ENCODE measurements at places on chromosomes 6 and 20.
A peak's percentile ranks its signal among the peaks of the same experiment; 100 is the strongest.

- no peak for DNase-seq
These were observed 124.1 kb downstream of the GRIK2 start for GRCh38 chr6:101517632-101518031.

DNA sequence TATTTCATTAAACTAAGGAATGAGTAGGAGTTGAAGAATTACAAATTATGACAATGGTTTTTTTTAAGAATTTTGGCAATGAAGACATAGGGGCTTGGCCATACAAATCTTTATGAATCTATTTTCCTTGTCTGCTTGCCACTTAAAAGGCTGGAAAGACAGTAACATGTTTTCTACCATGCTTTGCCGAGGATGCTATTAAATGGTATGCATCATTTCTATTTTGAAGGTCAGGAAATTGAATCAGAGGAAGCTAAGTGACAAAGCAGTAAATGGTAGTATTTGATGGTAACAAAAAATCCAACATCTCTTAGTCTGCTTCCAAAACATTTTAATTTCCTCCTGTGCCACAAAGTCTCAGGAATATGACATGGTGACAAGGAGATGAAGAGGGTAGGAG lies 287.2 kb downstream of the RFPL4B start:
- no peak for DNase-seq

DNA sequence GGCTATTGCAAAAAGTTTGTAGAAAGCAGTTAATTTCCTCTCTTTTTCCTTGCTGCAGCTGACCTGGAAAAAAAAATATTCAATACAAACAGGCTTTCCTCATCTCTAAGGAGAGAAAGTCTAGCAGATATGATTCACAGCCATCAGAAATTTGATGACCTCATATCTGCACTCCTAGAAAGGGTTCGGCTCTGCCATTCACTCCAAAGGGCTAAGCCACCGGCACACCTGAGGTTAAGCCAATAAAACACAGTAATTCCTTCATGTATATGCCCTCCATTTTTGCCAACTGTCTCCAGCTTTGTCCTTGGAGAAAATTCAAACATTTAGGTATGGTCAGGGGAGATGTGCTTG lies 18.7 kb upstream of the LY86 start:
- DNase-seq: no peak

DNA sequence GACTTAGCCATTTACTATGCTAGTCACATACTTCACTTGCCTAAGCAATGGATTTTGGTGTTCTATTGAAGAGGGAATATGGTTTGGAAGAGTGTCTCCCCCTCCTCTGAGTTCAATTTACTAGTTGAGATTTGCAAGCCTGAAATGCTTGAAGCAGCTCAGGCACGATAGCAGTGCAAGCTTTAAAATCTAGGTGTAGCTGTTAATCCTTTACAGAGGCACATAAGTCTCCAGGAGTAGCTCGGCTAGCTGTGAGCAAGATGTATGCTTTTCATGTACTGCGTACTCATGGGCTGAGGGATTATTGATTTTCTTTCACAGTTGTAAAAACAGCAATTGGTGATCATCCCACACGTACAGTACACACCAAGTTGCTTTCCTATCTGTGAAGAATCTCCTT lies 726 bp downstream of the FLRT3 start:
- peak; percentile 56 for DNase-seq

- DNase-seq: peak; percentile 74
These were observed at the start of gene SLC4A11 for GRCh38 chr20:3239026-3239866. TSS of gene SLC4A11 (minus strand) at chr20:3239190. CDS start at chr20:3239137, 53 bp downstream.

DNA sequence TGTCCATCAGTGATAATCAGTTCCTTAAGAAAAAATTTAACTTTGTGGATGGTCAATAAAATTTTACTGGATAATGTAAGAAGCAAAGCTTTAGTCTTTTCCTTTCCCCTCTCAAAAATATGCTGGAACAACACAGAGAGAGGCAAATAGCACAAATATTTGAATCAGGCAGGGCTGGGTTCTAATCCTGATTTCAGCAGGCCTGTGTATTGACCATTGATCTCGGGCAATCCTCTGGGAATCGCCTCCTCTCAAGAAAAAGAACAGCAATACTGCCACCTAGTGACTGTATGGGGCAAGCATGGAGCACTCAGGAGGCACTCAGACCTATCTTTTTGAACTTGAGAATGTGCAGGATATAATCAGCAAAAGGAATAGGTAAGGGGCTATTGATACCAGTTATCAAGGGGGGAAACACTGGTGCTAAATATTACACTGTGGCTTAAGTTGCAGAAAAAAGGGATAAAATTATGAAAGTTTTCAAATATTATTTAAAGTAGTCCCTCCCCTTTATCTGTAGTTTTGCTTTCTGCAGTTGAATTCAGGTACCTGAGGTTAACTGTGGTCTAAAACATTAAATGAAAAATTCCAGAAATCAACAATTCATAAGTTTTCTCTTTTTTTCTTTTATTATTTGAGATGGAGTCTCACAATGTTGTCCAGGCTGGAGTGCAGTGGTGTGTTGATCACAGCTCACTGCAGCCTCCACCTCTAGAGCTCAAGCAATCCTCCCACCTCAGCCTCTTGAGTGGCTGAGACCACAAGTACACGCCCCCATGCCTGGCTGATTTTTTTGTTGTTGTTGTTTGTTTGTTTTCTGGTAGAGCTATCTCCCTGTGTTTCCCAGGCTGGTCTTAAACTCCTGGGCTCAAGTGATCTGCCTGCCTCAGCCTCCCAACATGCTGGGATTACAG lies 91.8 kb upstream of the NHSL1 start:
- DNase-seq: peak; percentile 75

- DNase-seq: no peak
These were observed 43.4 kb downstream of the RALY start for GRCh38 chr20:34037121-34037520.

DNA sequence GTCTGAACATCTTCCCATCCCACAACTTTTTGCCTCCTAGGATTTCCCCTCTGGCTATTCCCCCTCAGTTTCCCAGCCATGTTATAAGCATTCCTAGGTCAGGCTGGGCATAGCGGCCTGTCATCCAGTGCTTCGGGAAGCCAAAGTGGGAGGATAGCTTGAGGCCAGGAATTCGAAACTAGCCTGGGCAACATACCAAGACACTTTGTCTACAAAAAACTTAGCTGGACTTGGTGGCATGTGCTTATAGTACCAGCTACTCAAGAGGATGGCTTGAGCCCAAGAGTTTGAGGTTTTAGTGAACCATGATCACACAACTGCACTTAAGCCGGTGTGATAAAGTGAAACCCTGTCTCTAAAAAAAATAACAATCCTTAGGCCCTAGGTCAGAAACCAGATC lies 447.4 kb downstream of the KIF16B start:
- DNase-seq: peak; percentile 26

- peak; percentile 90 for DNase-seq
These were observed 66.8 kb upstream of the IYD start for GRCh38 chr6:150301846-150302519.

- DNase-seq: peak; percentile 100
These were observed 23.0 kb upstream of the FKBP1A start for GRCh38 chr20:1415667-1416468.

DNA sequence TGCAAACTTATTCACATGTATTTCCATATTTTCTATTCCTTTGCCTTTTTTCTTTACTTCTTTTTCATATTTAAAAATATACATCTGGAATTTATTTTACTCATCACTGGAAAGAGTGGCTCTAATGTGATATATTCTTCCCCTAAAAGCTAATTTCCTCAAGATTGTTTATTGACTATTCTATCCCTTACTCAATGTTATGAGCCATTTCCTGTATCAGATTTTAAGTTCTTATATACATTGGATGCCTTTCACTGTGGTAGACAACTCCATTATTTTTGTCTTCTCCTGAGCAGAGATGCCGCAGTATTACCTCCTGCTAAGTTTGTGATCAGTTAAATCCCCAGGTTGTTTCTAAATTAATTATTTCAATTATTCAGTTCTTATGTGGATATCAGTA lies 418.4 kb upstream of the JAG1 start:
- DNase-seq: no peak

DNA sequence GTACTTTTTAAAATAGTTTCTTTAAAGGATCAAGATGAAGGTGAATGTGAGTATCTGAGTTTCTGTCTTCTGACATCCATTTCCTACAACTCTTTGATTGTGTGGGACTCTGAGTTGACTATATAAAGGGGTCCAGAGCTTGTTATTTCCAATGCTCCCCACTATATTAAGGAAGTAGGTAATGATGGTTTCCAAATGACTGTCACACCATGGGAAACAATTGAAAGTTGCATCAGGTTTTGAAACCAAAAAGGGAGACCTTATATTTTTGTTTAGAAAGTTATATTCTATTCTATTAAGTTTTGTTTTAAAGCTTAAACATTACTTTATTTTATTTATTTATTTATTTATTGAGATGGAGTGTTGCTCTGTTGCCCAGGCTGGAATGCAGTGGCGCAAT lies 11.2 kb downstream of the CASS4 start:
- no peak for DNase-seq

DNA sequence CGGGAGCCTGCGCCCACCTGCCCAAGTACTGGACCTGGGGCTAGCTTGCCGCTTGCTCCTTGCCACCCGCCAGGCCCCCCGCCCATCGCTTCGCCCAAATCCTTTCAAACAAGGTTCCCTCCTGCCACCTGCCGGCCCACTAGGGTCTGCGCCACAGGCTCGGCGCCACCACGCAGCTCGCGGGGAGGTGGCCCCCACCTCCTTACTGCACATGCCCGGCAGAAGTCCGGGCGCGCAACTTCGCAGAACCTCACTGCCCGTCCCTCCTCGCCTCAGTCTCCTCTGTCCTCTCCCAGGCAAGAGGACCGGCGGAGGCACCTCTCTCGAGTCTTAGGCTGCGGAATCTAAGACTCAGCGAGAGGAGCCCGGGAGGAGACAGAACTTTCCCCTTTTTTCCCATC lies 11.2 kb downstream of the GNAS-AS1 start:
- DNase-seq: peak; percentile 32

DNA sequence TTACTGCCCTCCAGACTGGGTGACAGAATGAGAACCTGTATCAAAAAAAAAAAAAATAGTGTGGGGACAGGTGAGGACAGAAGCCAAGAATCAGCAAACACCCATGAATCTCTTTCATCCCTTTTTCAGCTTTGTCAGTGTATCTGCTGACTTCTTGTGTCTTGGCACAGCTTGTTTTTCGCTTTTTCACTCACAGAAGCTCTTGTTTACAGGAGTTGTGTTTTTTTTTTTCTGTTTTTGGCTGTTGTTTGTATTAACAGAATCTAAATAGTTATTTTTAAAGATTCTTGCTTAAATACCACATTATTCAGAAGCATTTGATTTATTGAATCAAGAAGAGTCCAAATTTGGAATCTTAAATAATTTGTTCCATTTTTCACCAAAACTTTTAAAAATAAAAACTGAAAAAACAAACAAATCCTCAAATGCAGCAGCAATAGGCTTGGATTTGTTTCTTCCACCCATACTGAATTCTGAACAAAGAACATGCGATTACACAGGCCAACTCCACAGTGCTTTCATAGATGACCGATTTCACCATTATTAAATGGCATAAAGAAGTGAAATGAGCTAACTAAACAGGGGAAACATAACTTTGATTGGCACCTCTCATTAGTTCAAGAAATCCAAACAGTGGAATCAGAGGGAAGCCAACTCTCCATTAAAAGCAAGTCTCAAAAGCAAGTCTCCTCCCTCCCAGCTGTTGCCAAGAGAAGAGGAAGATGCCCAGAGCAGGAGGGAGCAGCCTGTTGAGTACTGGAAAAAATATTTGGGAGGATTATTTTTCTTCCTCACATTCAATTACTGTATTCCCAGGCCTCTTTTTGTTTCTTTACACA lies 27.2 kb upstream of the GPR63 start:
- no peak for DNase-seq

- no peak for DNase-seq
These were observed 35.1 kb upstream of the ARMH2 start for GRCh38 chr6:24833711-24834386.

- no peak for DNase-seq
These were observed 268.4 kb upstream of the SYNCRIP start for GRCh38 chr6:85911067-85911466.

DNA sequence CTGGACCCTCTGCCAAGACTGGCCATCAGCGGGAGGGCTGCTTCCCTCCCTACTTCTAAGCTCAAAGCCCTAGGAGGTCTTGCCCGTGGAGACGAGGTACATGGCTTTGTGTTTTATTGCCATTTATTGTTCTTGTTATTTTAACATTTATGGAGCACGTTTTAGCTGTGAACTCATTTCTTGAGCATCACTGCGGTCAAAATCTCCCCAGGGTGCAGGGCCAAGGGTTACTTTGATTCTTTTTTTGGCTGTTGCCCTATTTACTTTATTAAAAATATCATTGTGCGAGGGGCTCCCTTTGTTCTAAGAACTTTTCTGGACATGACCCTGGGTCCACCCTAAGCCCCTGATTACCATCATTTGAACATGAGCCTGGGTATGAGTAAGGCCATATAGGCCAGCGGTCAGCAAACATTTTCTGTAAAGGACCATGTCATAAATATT lies 51.6 kb downstream of the EYA2 start:
- no peak for DNase-seq

GRCh38 chr6:99349171-99350141 lies at the start of gene FAXC:
TSS of gene FAXC (minus strand) at chr6:99349674. CDS start at chr6:99349372, 302 bp downstream.
- peak; percentile 64 for DNase-seq

DNA sequence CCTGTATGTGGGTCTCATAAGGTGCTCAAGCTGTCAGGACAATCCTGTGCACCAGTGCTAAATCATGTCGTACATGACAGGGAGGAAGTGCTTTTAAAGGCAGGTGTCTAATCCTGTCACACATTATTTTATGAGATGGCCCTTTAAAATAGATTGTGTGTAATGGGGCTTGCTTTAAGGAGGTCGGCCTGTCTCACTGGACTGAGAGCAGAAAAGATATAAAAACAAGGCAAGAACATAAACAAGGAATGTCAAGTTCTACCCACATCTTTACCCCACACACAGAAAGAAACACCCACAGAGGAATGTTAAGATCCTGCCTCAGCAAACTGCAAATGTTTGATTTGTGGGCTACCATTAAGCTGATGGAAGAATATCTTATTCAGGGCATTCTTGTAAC lies 279.0 kb downstream of the FOXA2 start:
- no peak for DNase-seq

- peak; percentile 23 for DNase-seq
These were observed 22.9 kb upstream of the HLA-B start for GRCh38 chr6:31379850-31380249.

- DNase-seq: peak; percentile 71
These were observed 50.3 kb upstream of the GFRAL start for GRCh38 chr6:55276745-55277530.

GRCh38 chr20:6632187-6632586 lies 135.3 kb upstream of the BMP2 start:
- peak; percentile 92 for DNase-seq

GRCh38 chr20:36472637-36473090 lies 68.7 kb upstream of the MYL9 start:
- peak; percentile 51 for DNase-seq

DNA sequence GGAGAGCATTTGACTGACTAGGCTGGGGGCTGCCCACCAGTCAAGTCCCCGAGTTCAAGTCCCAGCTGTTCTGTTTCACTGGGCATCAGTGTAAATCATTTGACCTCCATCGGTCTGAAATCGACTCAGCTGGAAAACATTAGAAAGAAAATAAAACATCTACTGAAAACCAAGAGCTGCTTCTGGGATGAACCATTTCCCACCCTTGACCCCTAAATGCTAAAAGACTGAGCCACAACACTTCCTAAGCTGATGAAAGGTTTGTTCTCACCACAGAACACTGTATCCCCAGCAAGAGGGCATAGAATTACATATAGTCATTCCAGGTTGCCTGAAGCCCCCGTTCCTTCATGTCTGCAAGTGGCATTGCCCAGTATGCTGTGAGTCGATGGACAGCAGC lies 237.0 kb upstream of the TAB2 start:
- peak; percentile 42 for DNase-seq

- no peak for DNase-seq
These were observed 64.4 kb downstream of the SULF2 start for GRCh38 chr20:47720636-47721427.

All from kidney tubule cell (primary cell).